ENCODE measurements at places on chromosomes 13 and 19.

DNA sequence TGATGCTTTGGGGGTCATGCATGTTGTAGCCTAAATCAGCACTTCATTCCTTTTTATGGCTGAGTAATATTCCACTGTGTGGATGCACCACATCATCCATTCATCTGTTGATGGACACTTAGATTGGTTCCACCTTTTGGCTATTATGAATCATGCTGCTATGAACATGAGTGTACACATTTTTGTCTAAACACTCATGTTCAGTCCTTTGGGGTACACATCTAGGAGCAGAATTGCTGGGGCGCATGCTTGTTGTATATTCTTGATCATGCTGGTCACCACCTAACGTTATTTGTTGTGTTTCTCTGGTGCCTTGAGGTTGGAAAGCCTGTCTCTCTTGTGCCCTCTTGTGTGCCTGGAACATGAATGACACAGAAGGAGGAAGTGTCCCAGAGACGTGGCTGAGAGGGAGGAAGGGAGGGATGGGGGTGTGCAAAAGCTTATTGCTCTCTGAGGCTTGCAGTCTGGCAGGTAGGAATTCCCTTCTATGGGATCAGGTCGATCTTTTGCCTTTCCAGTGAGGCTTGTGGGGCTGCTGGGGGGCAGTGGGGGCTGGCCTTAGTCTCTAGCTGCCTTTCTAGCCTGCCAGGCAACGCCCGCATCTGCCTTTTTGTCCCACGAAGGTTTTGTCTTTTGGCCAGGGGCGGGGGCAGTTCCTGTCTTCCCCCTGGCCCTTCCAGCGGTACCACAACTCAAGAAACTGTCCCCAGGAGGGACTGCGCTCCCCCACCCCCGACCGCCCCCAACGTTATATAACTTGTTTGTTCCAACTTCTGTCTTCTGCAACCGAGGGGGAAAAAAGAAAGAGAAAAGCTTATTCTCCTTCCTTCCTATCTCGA lies 7.6 kb downstream of the KLHL26 start:
- no peak for DNase-seq

GRCh38 chr13:113058129-113058987 lies 47.2 kb upstream of the F7 start:
- DNase-seq: no peak

- DNase-seq: no peak
Measured at GRCh38 chr13:102227741-102228140, 174.1 kb downstream of the FGF14 start.

DNA sequence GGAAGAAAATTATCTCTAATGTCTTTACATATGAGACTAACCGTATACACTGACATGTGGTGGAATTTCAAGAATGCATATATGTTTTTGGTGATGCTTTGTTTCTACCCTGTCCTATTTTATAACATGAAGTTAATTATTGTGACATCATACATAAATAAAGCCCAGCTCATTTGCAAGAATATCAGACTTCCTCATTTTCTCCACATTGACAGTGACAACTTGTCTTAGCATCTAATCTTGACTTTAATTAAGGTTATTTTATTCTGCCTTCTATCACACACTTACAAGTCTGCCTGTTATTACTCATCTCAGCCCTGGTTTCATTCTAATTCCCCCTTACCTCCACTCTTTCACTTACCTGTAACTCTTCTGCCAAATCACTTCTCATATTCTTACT lies 140.6 kb upstream of the STARD13 start:
- no peak for DNase-seq

DNA sequence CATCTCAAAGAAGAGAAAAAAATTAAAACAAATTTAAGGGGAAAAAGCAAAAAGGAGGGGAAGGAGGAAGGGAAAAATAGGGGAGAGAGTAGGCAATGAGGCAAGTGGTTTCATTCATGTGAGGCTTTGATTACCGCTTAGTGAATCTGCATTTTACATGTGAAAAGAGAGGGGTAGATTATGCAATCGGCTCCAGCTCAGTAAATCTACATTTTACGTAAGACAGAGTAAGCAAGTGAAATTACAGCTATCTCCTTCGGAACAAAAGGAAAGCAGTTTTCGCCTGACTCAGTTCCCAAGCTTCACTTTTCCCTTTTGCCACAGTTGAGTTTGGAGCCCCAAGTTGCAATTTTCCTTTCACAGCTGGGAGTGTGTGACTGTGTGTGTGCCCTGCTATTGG lies 16.0 kb upstream of the OLFM2 start:
- DNase-seq: no peak

- no peak for DNase-seq
Measured at GRCh38 chr19:55692681-55693081, 17.7 kb downstream of the EPN1 start.

- DNase-seq: no peak
Measured at GRCh38 chr13:89052699-89053098, 1381.5 kb downstream of the SLITRK5 start.

DNA sequence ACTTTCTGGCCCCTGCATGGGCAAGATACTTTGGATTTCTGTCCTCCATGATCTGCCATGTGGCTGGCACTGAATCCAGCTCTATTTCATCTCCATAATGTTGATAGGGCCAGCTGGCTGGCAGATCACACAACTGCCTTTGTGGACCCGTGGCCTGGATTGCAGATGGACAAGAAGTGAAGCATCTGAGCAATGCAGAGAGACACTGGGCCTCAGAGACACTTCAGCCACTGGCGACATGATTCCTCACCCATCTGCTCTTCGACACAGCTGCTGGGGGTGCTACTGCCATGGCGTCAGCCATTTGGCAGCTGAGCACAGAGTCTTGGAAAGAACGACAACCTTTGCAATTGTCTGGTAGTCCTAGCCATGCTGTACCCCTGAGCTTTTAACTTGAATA lies 79.5 kb upstream of the MYO16 start:
- no peak for DNase-seq

GRCh38 chr13:46759846-46760245 lies 37.1 kb downstream of the ESD start:
- no peak for DNase-seq

GRCh38 chr19:41543582-41543981 lies 32.4 kb upstream of the CEACAM21 start:
- no peak for DNase-seq

- DNase-seq: no peak
Measured at GRCh38 chr19:13128583-13128982, 10.5 kb downstream of the NACC1 start.

DNA sequence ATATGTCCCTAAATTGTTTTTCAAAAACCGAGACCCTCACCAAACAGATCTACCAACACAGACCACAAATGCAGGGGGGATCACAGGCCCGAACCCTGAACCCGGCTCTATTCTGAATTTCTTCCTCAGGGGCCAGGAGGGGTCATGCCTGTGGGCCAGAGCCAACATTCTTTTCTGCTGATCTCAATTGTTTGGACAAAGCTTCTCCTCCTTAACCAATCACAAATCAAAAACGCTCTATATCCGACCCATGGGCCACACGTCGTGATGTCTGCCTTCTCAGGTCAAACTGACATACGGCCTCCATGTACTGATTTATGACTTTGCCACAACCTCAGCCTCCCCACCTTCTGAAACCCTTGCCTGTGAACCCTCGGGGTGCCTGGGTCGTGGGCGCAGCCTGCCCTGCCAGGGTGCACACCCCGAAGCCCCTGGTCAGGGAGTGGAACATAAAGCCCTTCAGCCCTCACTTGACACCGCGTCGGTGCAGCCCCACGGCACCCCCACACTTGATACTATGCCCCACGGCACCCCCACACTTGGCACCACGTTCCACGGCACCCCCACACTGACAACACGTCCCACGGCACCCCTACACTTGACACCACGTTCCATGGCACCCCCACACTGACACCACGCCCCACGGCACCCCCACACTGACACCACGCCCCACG lies 58.4 kb upstream of the C13orf46 start:
- no peak for DNase-seq

DNA sequence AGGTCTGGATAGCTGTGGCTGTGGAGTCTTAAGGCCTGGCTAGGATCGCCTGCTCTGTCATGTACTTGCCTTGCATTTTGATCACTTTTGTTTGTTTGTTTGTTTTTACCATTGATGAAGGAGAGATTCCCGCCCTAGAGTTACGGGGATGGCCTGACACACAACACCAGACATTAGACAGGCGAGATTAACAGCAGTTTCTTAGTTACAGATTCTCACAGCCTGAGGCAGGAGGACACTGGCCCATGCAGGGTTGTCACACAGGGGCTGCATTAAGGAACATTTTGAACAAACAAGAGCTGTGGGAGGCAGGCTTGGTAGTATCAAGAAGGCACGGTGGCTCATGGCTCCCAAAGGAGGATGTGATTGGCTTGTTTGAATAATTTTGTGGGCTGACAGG lies 291.8 kb downstream of the HS6ST3 start:
- DNase-seq: no peak

DNA sequence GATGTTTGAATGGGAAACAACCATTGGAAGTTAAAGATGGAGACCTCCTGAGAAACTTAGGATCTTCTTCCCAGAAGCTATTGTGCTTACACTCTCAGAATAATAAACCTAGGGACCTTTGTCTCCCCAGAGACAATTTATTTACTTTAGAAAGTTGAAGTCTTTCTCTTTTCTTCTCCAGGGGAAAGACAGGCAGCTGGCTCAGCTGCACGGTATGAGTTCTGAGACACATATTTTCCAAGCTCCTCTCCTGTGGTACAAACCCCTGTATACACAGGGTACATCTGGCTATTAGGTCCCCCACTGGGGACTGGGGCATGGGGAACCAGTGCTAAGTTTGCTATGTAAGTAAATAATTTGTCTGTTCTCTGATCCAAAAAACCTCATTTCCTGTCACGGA lies 67.5 kb upstream of the POSTN start:
- no peak for DNase-seq

GRCh38 chr13:46728777-46729176 lies 68.2 kb downstream of the ESD start:
- DNase-seq: no peak

DNA sequence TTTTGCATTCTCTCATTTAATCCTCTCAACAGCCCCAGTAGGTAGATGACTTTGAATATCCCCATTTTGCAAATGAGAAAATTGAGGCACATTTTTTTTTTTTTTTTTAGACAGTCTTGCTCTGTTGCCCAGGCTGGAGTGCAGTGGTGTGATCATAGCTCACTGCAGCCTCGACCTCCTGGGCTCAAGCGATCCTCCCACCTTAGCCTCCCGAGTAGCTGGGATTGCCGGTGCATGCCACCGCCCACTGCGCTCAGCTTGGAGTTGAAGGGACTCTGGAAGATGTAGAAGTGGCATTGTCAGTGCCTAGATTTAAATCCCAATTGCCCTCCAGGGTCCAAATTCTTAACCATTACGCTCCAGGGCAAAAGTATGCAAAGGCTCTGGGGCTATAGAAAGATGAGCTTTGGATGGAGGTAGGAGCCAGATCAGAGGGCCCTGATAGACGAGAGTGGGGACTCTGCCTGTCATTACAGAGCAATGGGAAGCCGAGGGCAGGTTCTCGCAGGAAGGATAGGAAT lies 813 bp upstream of the MCOLN1 start:
- no peak for DNase-seq

GRCh38 chr19:51372649-51373504 lies at the start of gene NKG7:
NKG7 (minus strand) TSS chr19:51372654; CDS start chr19:51372535, 119 bp downstream.
- DNase-seq: peak; percentile 35

- DNase-seq: peak; percentile 30
Measured at GRCh38 chr19:55305491-55305890, 19.6 kb downstream of the TMEM150B start.

- no peak for DNase-seq
Measured at GRCh38 chr19:39401549-39402345, 4.9 kb upstream of the ZFP36 start.

DNA sequence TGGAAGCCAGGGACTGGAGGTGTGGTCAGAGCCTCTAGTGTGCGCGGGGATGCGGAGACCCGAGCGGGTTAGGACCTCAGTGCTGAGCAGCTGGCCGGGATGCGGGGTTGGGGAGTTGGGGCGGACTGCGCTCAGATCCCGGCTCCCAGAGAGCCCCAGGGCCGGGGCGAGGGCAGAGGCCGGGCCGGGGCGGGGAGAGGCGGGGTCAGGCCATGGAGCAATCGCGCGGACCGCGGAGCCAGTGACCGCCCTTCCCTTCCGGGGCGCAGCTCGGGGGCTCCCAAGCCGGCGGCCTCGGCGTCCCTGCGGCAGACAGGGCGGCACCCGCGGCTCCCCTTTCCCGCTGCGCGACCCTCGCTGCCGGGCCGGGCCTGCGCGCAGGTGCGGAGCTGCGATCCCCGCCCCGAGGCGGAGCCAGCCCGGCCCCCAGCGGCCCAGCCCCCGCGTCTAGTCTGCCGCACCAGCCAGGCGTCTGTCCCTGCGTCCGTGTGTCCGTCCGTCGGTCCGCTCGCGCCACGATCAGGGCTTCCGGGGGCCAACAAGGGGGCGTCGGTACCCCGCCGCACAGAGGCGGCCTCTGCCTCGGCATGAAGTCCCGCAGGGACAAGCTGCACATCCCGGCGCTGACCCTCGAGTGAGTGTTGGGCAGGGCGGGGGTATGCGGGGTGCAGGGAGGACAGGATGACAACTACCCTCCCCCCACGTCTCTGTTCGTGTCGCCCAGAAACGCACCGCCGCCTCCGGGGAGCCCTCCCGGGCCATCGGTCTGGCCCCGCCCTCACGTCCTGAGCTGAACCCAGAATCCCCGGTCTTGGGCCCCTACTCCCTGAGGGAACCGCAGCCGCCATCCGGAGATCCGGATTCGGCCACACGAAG lies 12.4 kb downstream of the MAST3 start:
- DNase-seq: no peak

GRCh38 chr13:96900986-96901385 lies 93.3 kb downstream of the OXGR1 start:
- no peak for DNase-seq

GRCh38 chr13:22027566-22027965 lies 356.7 kb downstream of the FGF9 start:
- DNase-seq: no peak

DNA sequence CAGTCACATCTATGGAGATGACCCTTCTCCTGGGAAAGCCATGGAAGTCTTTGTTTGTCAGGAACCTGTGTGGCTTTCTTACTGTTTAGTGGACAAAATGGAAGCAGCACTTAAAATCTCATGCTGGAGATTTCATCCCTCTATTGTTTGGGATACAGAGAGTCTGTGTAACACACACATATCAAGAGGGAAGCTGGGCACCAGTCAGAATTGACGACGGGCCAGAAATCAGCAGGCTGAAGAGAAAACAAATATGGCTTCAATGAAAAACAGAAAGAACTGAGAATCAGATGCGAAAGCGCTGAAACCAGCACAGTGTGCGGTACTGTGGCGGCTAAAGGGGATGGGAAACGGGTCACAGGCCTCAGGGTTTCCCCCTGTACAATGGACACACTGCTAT lies 72.2 kb upstream of the WASF3 start:
- no peak for DNase-seq
